ENCODE measurements at places on chromosomes 12 and 14.

DNA sequence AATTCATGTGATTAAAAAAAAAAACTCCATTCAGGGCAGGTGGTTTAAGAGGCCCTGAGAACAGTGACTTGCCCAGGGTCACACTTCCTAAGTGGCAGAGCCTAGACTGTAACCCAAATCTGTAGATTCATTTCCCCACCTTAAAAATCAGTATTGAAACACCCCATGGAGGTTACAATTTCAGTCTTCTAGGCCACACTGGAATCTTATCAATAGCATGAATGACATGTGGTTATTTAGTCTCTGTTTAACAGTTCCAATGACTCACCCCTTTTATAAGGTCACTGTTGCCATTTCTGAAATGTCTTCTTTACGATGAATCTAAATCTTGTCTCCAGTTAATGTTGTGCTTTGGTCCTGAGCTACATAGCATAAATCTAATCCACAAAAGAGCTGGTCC is 262.3 kb upstream of the GRIP1 start:
- no peak for DNase-seq

DNA sequence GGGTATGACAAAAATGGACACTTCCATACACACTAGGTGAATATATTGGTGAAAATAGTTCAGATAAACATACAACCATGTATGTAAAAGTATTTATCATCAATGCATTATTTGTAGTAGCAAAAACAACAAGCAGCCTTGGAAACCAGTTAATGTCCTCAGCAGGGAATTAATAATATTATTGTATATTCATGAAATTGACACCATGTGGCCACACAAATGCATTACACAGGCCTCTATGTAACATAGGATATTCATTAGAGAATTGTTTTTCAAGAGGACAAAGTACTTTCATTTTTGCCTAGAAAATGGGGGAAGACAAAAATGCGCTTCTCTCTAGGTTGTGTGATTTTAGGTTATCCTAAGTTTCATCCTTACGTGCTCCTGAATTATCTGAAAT is 24.3 kb downstream of the SPRING1 start:
- DNase-seq: no peak

DNA sequence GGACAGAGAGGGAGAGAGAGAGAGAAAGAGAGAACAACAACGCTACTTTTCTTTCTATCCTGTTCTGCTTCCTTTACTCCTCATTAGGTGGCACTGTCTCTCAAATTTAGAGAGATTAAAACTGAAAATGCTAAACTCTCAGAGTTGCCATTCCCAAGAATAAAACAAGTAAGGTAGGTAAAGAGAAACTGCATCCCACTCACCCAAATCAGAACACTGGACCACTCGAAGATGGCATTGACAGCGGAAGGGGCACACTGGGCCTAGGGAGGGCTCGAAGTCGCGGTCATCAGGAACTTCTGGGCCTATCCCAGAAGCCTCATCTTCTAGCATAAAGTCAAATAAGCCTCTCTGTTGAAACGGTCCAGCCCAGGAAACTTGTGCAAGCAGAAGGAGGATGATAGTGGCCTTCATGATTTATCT is 4.5 kb downstream of the DCN start:
- DNase-seq: no peak

DNA sequence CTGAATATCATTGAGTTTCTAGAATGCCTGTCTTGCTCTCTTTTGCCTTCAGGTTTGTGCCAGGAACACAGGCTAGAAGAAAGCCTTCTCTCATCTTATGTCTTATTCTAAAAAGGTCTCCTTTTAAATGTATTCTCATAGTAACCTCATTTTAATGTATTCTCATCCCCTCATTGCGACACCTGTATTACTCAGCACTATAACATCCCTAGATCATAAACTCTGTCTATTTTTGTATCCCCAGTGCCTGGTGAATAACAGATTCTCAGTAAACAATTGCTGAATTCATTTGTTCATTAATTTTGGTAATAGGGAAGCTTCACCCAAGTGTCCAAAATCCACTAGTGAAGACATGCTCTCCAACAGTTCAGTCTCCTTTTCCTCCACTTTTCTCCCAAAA is 8.8 kb upstream of the LRRK2 start:
- DNase-seq: no peak

GRCh38 chr12:3061059-3061458 is 16.1 kb upstream of the TSPAN9 start:
- DNase-seq: no peak

- DNase-seq: no peak
These were observed 255.9 kb downstream of the RAD51B start for GRCh38 chr14:68075382-68076029.

DNA sequence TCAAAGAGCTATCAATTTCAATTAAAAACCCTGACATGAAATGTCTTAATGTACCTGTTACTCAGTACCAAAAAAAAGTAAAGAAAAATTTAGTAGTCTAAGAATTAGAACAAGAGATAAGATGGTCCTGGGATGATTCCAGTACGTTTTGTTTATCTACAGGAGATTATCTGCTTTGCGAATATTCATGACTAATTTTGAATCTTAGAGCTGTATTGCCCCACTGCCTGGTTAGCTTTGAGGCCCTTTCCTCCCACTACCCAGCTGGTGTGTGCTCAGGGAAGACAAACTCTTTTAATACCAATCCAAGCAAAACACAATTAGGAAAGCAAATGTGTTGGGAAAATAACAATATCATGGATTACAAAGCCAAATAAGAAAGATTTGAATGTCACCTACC is 263.5 kb downstream of the FOXG1 start:
- DNase-seq: no peak

DNA sequence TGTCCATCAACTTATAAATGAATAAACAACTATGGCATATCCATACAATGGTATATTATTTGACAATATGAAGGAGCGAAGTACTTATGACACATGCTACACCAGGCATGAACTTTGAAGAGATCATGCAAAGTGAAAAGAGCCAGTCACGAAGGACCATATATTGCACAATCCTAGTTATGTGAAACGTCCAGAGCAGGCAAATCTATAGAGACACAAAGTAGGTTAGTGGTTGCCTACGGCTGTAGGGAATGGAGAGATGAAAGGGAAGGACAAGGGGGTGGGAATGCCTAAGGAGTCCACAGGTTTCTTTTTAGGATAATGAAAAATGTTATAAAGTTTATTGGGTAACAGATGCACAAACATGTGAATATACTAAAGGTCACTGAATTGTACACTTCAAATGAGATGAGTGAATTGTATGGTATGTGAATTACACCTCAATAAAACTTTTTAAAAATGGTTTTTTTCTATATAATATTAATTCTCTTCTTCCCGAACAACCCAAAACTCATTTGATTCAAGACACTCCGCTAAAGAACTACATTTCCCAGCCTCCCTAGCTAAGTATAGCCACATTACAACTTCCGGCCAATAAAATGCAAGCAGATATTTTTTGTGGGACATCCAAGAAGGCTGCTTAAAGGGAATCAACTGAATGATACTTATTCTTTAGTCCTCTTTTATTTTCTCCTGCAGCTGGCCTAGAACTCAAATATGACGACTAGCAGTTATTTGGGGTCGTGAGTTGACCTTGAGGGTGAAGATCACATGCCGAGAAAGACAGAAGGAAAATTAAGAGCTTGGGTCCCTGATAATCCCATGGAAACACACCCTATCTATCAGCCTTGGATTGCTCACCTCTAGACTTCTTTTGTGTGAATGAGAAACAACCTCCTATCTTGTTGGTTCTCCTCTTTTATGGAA is 187.2 kb downstream of the TTC8 start:
- no peak for DNase-seq

DNA sequence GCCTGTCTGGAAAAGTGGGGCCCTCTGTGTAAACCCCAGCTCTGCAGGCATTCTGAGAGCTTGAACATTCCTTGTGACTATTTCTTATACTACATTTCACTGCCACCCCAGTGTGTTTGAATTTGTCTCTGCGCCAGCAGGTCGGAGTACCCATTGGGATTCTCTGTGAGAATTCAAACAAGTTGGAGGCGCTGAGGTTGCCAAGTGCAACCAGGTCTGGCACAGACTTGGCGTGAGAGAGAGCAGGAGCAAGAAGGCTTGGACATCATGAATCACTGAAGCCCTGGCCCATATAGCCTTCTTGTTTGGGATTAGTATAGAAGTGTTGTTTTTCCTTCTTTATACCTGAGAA is 33.0 kb upstream of the ATP2A2 start:
- no peak for DNase-seq

DNA sequence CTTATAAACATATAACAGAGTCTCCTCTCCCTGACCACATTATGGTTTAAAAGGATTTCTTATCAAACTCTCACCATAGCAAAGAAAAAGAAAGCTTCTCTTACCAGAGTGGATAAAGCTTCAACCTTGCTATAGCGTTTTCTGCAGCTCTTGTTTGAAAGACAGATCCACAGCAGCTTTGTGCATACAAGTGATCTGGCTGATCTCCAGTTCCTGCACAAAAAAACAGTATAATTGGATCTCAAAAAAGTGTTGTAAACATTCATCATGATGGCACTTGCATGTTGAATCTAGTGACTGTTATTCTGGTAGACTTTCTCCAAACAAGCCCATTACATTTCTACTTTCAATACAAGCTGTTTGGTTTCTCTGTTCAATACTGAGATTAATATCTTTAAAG is 178.9 kb upstream of the MGAT4C start:
- DNase-seq: no peak

DNA sequence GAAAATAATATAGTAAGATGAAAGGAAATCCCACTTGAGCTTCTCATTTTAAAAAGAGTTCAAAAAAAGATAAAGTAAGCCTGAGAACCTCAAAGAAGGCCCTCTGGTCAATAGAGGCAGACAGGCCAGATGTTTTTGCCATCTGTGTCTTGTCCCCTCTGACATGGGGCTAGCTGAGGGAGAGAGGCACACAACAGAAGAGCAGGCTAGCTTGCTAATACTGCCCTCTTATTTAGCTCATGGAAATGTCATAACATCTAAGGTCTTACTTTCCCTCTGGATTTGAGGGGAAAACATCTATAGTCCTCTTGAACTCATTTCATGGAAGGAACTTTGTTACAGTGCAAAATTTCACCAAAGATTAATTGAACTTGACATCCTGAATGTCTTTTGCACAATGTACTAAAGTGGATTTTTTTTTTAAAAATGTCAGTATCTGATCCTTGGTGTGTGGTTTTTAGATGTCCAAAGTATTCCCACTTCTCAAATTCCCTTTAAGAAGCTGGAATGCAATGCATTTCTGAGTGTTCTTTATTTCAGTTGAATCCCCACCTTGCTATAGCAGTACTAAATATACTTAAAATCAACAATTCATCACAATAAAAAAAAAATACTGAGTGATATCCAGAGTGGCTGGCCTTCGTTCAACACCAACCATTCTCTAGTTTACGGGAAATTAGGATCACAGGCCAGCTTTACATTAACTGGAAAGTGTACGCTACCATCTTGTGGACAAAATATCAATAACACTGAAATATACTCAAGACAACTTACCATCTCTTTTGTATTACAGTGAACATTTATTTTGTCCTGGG is 176.7 kb downstream of the PAH start:
- no peak for DNase-seq

- DNase-seq: no peak
These were observed 25.0 kb downstream of the FGD6 start for GRCh38 chr12:95192271-95192670.

- DNase-seq: no peak
These were observed 7.4 kb downstream of the COX14 start for GRCh38 chr12:50119387-50119786.

DNA sequence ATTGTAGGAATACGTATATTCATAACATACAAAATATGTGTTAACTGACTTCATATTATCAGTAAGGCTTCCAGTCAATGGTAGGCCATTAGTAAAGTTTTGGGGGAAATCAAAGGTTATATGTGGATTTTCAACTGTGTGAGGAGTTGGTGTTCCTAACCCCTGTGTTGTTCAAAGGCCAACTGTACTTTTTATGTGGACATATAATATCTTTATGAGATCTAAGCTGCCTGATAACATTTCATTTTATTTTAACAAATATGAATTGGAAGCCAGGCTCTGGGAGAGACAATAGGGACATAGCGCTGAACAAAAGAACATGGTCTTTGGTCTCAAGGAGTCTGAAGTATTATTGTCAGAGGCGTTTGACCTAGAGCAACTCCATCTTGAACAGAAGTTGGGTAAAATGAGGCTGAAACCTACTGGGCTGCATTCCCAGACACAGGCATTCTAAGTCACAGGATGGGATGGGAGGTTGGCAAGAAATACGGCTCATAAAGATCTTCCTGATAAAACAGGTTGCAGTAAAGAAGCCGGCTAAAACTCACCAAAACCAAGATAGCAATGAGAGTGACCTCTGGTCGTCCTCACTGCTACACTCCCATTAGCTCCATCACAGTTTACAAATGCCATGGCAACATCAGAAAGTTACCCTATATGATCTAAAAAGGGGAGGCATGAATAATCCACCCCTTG is 147.2 kb downstream of the KSR2 start:
- no peak for DNase-seq

DNA sequence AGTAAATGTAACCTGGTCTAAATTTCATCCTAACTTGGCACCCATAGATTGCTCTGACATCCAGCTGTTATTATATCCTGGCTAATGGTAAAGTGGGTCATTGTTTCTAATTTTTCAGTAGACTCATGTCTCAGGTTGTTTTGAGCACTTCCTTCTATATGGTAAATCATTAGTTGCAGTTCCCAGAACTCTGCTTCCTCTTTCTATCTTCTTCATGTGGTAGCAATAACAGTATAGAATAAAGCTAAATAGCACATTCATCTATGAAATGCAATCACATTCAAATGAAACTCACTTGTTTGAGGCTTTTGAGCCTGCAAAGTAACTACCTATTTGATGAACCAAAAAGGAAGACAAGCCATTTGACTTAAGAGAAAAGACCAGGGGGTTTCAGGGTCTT is 65.1 kb upstream of the GZMB start:
- DNase-seq: no peak

DNA sequence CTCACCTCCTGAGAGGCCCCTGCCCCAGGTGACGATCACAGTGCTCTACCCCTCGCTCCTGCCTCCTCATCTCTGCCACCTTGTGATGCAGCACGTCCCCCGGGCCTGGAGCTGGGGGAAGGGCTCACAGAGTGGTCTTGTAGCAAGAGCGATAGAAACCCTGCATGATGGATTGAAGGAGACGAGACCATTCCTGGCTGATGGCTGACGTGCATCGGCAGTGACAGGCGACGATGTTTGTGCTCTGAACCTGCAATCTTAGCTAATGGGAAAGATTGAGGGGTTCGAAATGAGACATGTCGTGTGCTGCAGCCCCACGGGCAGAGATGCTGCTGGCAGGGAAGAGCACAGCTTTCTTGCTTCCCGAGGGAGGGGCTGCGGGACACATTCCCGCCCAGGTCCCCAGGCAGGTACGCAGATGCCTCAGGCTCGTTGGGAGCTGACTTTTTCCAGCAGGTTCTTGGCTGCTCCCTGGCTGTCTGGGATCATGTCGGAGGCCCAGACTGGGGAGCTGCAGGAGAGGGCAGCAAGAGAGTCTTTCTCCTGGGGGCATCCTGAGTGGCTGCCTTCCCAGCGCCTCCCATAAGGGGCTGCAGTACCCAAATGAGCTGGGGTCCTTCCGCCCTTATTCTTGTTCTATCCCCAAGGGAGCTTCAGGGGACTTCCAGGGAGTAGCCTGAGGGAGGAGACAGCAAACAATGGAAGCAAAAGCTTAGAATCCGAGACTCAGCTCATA is 38.7 kb upstream of the GPATCH2L start:
- no peak for DNase-seq

GRCh38 chr14:72633551-72633950 is 260.4 kb downstream of the DPF3 start:
- no peak for DNase-seq

- DNase-seq: no peak
These were observed 927 bp upstream of the LRP6 start for GRCh38 chr12:12267742-12268200.

- no peak for DNase-seq
These were observed 198.8 kb downstream of the ANO2 start for GRCh38 chr12:5746036-5746908.

- no peak for DNase-seq
These were observed 181.2 kb downstream of the PRKCH start for GRCh38 chr14:61502459-61503093.
